BJ (cell line): ENCODE measurements at places on chromosomes 12 and 14.

DNA sequence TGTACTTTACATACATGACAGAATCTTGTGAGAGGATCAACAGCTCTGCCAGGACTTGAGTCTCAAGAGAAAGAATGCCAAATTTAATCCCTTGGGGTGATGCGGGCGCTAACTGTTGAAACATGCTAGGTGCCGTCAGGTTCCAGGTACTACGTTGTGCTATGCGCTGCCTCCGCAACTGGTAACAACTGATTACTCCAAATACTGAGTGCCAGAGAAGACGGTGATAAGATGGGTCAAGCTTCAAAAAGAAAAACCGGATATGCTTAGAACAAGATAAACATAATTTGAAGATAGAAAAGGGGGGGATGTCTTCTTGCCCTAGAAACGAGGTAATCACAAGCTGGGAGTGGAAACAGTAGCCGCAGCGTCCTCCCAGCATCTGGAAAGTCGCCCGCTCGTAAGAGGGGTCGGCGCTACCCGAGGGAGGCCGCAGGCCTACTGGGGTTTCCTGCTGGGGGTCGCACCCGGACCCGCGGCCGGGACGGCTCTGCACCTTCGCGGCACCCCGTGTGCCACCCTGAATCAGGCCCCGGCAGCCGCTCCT lies 678 bp downstream of the ZBTB25 start:
- DNase-seq = no peak

GRCh38 chr12:18723752-18724151 lies 14.1 kb downstream of the PLCZ1 start:
- no peak for DNase-seq

GRCh38 chr14:104323551-104324175 lies 185.3 kb downstream of the KIF26A start:
- DNase-seq = no peak

DNA sequence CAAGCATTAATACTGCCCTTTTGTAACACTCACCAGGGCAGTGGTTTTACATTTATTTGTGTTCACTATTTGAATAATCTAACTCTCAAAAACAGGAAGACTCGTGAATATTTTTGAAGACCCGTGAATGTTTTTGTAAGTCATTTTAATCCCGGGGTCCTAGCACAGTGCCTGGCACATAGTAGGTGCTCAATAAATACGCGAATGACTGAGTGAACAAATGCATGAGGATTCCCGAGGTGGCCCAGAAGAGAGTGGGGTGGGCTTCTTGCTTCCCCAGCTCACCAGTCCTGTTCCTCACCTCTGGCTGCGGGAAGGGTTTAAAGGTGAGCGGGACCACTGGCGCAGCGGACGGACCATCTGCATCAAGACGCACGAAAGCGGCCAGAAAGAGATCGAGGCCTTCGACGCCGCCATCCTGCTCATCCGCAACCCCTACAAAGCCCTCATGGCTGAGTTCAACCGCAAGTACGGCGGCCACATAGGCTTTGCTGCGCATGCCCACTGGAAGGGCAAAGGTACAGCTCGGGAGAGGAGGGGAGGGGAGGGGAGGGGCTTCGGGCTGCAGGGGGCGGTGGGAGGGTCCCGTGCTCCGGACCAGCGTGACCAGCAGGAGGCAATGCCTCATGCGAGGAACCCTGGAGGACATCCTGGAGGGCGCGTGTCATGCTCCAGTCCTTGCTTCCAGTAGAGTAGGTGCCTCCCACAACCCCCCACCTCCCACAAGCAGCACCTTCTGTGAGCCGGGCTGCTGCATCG lies 98.9 kb downstream of the CMKLR1 start:
- DNase-seq = no peak

DNA sequence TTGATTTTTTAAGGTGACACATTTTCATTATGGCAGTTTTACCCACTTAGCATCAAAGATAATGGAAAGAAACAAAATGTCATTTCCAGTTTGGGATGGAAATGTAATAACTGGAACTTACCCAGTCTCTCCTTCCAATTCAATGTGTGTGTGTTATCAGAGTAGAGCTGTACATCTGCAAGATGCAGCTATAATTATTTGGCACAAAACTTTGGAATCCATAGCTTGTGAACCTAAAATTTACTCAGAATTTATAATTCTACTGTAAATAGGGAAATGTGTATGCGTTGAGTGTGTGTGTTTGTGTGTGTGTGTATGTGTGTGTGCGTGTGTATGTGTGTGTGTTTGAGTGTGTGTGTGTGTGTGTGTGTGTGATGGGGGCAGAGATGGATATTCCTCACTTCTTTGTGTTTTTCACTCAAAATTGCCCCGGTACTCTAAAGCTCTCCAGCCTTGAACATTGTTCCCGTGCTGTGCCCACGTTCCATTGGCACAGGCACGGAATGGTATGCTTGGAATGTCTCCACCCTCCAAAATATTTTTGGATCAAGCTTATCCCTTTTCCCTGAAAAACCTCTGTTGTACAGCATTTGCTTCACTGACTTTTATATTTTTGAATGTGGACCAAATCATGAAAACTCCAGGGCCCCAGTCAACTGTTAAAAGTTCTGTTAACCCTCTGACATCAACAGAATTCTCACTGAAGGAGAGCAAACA lies 150.2 kb upstream of the BMP4 start:
- DNase-seq = no peak

DNA sequence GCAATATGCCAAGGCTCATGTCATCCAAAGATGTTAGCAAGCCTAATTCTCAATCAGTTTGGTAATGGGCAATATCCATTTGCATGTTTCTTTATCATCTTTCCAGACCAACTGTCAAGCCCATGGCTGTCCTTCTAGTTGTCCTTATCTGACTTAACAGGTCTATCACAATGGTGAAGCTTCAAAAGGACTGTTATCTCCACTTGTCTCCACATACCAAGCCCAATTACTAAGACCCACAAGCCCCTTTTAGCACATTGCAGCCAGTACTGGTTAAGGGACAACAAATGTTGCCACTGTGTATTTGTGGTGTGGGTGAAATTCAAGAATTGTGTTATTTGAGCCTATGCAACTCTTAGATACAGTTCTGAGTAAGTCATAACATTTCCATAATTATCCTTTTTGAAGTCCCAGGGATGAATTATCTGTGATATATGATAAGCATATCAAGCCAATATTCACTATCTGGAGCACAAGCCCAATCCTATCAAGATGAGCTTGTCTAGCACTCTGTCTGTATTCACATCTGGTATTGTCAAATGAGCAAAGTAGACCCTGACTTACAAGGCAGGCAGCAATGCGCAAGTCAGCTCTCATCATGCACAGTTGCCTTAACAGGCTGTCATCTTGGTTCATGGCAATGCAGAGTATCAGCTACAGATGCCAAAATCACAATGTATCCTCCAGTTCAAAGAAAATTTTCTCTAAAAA lies 19.3 kb upstream of the ST8SIA1 start:
- no peak for DNase-seq

DNA sequence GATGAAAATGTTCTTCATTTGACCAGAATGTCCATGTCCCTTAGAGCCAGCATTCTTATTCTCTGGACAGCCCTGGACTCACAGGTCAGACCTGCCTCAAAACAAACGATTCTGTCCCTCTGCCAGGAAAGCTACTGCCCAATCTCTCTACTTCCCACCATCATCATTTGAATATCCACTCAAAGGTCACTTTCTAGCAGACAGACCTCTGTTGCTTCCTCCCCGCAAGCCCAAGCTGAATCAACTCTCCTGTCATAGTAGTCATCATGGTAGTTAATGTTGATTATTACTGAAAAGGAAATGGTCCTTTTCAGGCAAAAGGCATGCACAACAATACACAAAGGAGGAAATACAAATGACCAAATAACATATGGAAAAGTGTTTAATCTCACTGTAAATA lies 39.6 kb upstream of the CPM start:
- no peak for DNase-seq

- DNase-seq = no peak
Observed at GRCh38 chr14:26194816-26195215, 403.0 kb downstream of the NOVA1 start.

DNA sequence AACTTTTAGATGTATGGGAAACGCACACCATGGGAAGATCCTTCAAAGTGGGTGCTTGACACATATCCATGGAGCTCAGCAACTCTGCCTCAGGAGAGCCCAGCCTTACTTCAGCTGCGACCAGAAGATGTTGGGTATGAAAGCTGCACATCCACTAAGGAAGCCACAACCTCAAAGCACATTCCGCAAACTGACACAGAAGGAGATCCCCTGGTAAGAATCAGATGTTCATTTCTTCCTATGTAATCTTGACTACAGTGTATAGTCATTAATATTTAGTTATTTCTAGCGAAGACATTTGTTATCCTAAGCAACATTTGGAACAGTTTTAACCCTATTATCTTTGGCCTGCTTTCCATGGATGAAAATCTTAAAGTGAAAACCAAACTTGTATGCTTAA lies 374.2 kb downstream of the NAV3 start:
- DNase-seq = no peak

GRCh38 chr12:26156201-26156871 lies 31.5 kb upstream of the BHLHE41 start:
- no peak for DNase-seq

DNA sequence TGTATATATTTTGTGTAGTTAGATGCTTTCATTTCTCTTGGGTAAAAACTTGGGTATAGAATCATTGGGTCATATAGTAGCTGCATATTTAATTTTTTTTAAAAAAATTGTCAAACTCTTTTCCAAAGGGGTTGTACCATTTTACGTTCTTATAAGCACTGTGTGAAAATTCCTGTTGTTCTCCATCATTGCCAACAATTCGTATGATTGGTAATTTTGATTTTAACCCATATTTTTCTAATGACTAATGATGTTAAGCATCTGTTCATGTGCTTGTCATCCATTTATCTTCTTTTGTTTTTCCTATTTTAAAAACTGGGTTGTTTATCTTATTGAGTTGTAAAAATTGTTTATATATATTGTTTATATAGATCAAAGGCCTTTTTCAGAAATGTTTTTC lies 77.4 kb downstream of the OTOGL start:
- DNase-seq = no peak

DNA sequence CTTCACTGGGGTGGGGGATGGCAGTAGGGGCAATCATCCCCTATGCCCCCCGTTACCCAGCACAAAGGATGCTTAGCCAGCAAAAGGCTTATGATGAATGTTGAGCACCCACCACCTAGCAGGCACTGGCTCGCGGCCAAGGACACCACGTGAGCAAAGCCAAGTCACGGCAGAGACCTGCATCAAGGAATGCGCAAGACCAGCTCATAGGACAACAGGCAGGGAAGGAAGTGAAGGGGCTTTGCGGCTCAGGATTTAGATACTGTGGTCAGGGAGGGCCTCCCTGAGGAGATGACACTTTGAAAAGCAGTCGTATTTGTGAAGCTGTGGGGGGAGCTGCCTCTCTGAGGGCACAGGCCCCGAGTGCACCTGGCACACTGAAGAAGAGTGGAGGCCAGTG lies 32.8 kb downstream of the SH2B3 start:
- no peak for DNase-seq

GRCh38 chr14:68775614-68776126 lies 17.2 kb downstream of the ZFP36L1 start:
- no peak for DNase-seq
